Hematopoietic multipotent progenitor cell treated with erythropoietin and hydrocortisone succinate and interleukin-3 and kit ligand, for 15 days (in vitro differentiated cells): ENCODE measurements at places on chromosomes 4 and X.
A peak's percentile ranks its signal among the peaks of the same experiment; 100 is the strongest.

DNA sequence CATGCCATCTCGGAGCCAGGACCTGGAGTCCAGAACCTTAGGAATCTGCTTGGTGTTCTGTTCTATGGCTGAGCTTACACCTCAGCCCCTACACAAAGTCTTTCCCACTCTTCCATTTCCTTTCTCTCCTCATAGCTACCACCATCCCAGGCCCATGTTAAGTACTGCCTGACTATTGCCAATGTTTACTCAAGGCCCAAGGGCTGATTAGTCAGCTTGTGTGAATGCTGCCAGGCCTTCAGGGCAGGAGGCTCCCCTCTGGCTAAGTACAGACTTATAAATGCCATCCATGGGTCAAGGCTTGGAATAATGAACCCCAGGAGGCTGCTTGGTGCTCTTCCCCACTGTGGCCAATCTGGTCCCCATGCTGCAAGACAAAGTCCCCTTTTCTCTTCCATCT, 411.6 kb upstream of the MAGEB18 start:
- DNase-seq: no peak

DNA sequence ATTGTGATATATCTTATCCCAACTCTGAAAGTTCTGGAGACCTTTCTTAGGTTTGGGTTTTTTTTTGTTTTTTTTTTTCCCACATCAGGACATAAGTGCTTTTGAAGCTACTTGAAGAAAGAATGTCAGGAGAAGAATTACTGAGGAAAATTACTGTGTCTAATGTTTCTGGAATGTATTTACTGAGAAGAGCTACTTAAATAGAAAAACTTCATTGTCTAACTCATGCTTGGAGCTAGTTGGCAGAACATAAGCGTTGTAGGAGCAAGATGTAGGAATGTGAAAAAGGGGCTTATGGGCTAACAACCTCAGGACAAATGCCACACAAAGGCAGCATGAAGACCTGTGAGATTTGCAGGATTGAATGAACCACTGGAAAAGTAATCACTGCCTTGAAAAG, 166.6 kb upstream of the GLRA2 start:
- DNase-seq: no peak

- DNase-seq: no peak
These were observed 107.4 kb upstream of the TSPAN5 start for GRCh38 chr4:98765771-98766170.

DNA sequence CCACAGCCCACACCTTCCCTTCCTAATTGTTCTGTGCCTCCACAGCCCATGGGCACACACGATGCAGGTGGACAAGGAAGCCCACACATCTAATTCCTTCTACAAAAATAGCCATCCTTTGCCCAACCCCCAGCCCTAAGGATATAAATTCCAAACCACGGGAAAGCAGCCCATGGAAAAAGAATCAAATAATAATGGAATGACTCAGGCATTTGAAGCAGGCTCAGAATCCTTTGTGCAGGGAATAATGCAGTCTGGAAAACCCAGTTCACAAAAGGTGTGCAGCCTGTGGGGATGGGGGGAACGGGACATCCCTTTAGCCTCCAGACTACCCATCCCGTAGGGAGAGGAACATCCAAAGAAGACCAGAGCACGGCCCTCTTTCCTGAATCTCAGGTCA, 342.3 kb upstream of the GALNT7 start:
- DNase-seq: no peak

DNA sequence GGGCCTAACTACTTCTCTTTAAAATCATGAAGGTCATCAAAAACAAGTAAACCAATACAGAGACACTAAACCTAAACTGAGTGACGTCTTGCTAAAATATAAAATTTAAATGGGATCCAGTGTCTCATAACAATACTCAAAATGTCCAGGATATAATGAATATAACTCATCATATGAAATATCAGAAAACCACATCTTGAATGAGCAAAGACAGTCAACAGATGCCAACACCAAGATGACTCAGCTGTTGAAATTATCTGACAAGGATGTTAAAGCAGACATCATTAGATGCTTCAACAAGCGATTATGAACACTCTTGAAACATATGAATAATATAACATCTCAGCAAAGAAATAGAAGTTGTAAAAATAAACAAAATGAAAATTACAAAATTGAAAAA, 8.3 kb downstream of the NAP1L2 start:
- no peak for DNase-seq

DNA sequence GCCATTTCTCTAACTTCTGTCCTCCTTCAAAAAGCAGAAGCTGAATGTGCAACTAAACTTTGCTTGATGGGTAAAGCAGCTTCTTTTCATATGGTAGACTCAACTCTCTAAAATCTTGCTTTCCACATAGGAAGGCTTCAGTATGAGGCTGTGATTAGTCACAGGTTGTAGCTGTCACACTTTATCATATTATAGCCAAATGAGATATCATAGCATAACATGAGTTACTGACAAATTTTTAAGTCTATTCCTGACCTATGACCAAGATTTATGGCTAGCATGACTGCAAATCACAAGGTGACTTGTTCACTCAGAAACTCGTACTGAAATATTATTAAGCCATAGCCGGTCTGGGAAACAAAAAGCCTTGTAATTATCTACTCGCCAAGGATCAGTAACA, 998.6 kb downstream of the RPA4 start:
- DNase-seq: no peak

GRCh38 chr4:66585767-66586166, 915.5 kb upstream of the EPHA5 start:
- no peak for DNase-seq

GRCh38 chr4:57233386-57233785, 123.2 kb upstream of the IGFBP7 start:
- DNase-seq: no peak

DNA sequence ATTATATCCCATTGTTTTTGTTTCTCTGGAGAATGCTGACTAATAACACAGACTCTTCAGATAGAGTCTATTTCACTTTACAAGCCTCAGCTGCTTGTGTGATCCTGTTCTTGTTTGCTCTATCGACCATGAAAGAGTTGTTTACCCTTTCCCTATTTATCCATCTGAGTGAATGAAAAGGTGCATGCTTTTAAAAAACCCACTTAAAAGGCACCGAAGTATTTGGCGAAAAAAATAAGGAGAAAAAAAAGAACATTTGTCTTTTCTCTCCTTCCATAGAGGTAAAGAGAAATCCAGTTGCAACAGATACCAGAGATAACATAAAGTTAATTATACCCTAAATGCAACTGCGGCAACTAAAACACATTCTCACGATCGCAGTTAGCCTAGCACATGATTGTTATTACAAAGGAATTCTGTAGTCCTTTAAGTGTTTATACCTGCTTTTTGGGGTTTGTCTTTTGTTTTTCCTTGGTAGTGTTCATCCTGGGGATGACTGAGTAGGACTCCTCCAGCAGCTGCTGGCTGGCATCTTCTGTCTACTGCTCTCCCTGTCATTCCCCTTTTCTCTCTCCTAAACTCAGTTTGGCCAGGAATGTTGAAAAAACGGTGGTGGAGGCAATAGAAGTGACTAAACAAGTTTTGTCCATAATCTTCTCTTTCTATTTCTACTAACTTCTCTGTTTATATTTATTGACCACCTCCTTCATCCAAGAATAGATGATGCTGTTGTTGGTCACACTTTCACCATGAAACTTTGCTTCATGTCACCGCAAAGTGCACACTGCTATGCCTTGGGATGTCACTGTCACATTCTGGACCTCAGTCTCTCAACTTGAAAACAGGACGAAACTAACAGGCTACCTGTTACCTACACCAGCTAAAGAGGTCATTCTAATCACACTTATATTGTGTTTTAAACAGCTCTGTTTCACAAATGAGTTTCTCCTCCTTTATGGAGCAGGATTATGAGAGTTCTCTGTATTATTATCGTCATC, 41.9 kb upstream of the FRAS1 start:
- no peak for DNase-seq

GRCh38 chr4:138774940-138775339, 240.6 kb upstream of the NOCT start:
- no peak for DNase-seq

- DNase-seq: no peak
These were observed 21.5 kb downstream of the HAND2 start for GRCh38 chr4:173508386-173509035.

- no peak for DNase-seq
These were observed 257.7 kb downstream of the ADAMTS3 start for GRCh38 chr4:72311291-72311690.

- no peak for DNase-seq
These were observed 20.4 kb downstream of the UVSSA start for GRCh38 chr4:1367230-1367935.

DNA sequence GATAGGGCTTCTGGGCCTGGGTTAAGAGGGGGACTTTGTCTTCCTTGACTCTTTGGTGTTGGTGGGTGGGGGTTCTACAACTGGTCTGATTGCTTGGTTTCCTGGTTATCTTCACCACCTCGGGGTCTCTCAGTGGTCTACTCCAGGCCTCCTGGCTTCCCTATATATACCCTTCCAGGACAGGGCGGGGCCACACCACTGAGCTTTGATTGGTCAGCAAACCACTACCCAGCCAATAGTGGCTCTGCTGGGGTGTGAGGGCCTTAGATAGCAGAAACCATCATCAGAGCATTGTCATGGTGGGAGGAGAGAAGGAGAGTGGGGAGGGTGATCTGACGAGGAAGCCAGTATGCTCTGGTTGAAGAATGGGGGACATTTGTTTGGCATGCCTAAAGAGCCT, 14.4 kb upstream of the MAGEA1 start:
- DNase-seq: no peak

GRCh38 chr4:81258841-81259550, 44.0 kb upstream of the PRKG2 start:
- DNase-seq: no peak

GRCh38 chrX:66674506-66674905, 35.6 kb upstream of the EDA2R start:
- no peak for DNase-seq

DNA sequence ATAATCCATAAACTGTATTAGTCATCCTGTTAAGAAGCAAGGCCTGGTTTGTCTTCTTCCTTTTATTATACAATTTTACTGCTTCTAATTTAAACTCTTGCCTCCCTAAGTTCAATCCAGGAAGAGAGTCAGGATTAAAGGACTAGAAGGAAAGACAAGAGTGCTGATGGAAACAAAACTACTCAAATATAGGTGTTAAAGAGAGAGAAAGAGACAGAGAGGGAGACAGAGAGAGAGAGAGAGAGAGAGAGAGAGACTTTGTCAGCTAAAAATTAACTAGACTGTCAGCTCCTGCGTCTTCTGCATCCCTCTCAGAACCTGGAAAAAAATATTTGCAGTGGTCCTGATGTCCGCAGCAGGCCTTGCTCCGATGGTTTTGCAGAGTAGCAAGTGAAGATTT, 13.5 kb upstream of the FGG start:
- no peak for DNase-seq

- DNase-seq: no peak
These were observed 28.3 kb upstream of the PPP4R3C start for GRCh38 chrX:27491397-27491796.

GRCh38 chr4:135244696-135245095, 1043.1 kb upstream of the PABPC4L start:
- DNase-seq: no peak

DNA sequence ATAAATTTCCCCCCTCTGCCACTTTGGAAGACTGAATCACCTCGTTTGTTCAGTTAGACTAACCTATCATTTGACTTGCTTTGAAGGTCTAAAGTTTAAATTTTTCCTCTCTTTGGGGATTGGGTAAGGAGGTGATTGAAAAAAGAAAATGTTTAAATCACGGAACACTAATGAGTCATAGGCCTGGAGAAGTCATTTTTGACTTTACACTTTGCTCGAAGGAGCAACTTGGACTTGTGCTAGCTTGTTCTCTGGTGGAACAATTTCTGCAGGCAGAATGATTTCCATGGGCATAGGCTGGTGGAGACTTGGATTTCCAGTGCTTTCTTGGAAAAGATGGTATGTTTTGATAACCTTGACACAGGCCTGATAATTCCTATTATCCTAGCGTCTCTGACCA, 10.5 kb upstream of the GLUD2 start:
- no peak for DNase-seq

- DNase-seq: no peak
These were observed 617.9 kb downstream of the BCOR start for GRCh38 chrX:39479856-39480255.

DNA sequence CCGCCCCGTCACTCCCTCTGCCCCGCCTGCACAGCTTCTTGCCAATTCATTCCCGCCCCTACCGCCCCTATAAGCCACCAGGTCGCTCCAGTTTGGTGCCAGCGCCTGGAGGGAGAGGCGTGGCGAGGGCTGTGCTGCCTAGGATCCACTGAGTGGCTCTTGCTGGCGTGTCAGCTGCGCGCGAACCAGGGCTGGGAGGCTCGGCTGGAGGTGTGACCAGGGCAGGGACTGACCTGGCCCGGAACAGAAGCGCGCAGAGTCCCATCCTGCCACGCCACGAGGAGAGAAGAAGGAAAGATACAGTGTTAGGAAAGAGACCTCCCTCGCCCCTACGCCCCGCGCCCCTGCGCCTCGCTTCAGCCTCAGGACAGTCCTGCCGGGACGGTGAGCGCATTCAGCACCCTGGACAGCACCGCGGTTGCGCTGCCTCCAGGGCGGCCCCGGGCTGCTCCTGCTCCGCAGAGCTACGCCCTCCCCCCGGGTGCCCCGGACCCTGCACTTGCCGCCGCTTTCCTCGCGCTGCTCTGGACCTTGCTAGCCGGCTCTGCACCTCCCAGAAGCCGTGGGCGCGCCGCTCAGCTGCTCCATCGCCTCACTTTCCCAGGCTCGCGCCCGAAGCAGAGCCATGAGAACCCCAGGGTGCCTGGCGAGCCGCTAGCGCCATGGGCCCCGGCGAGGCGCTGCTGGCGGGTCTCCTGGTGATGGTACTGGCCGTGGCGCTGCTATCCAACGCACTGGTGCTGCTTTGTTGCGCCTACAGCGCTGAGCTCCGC, at the start of gene GPR78:
Gene GPR78 (plus strand): TSS at position 72 of the 773 bp plus-strand sequence. CDS start 591 bp downstream, at position 663.
- DNase-seq: peak; percentile 5

DNA sequence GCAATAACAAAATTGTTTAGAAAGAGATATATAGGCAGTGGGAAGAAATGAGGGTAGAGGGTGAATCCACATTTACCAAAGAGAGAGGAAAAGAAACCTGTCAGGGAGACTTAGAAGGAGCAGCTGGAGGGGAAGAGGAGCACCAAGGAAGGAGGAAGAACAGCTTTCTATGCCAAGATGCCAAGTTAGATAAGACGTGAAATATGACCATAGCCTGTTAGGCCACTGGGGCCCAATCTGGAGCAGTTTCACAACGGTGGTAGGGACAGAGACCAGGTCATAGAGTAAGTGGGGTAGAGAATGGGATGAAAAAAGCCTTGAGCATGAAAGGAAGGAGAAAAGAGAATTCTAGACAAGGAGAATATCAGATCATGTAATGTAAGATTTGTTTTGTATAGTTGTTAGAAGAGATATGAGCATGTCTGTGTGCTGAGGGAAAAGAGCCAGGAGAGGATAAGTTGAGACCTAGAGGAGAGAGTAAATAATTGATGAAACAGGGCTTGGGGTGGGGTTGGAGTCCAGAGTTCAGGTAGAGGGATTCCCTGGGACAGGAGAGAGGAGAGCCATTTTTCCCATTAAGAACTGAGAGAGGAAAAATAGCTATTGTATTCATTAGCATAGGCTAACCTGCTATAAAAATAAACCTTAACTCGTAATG, 4.4 kb upstream of the SOWAHB start:
- DNase-seq: no peak

DNA sequence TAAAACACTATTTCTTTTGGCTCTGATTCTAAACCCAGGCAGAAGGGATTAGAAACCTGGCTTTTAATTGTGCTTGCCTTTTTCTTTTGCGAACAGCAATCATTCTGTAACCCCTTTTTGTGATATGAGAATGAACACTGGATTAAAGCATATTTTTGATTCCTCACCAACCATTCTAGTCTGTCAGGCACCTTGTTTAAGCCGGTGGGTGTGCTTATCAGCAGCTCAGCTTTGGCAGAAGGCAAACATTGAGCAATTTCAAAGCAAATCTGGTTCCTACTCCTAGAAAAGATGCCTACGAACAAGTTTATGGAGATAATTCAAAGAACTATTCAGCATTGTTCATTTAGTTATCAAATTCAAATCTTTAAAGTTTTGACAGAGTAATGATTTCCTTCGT, 265.1 kb upstream of the FAM241A start:
- no peak for DNase-seq
